Uterus (tissue), 4 donors: ENCODE measurements at places on chromosomes 3 and 15. TPM values are rescaled to one million over a fixed set of nuclear protein-coding genes. Genes with fewer than 3 reads are reported as not detected.
A peak's percentile ranks its signal among the peaks of the same experiment; 100 is the strongest.

- no peak for DNase-seq
These were observed 15.8 kb downstream of the SPCS1 start for GRCh38 chr3:52721730-52722008.

DNA sequence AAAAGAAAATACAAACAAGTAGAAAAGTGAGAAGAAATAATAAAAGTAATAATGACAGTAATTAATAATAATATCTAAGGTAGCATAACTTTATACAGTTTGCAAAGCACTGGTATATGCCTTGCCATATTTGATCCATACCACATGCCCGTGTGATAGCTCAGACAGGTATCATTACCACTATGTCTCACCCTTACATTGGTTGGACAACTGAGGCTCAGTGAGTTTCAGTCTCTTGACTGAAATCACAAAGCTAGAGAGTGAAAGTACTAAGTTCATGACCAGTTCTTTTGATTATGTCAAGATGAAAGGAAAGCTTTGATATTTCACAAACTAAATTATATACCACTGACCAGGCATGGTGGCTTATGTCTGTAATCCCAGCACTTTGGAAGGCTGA lies 408.9 kb downstream of the GAP43 start:
- DNase-seq, result no peak

DNA sequence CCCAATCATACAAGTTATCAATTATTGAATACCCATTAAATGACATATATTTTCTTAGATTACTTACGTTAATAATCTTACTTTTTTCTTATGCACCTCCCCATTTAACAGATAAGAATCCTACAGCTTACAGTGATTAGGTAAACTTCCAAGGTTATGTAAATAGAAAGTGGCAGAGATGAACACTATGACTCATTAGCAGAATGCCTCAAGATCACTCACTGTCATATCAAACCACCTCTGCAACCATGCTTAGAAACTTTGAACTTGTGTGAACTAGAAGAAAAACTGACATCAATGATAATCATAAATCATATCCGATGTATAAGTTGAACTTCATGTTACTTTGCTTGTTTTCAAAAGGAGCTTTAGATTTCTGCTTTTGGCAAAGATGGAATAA lies 911.6 kb upstream of the ARPP21 start:
- DNase-seq, result no peak

GRCh38 chr3:13132281-13132680 lies 59.1 kb upstream of the IQSEC1 start:
- DNase-seq, result no peak

DNA sequence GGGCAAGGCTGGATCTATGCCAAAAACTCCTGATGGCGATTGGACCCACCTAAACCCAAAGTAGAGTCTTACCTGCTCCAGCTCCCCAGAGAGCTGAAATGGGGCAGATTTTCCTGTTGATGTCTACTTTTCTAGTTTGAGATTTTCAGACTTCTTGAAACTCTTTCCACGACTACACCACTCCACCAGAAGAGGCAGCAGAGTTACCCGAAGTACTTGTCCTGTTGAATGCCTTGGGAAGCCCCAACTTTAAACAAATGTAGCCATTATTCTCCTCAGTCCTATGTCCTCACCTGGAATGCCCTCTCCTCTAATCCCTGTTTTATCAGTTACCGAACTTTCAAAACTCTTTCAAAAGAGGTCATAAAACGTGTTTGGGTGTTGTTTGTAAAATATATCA lies 843.8 kb downstream of the VGLL3 start:
- DNase-seq, result no peak

DNA sequence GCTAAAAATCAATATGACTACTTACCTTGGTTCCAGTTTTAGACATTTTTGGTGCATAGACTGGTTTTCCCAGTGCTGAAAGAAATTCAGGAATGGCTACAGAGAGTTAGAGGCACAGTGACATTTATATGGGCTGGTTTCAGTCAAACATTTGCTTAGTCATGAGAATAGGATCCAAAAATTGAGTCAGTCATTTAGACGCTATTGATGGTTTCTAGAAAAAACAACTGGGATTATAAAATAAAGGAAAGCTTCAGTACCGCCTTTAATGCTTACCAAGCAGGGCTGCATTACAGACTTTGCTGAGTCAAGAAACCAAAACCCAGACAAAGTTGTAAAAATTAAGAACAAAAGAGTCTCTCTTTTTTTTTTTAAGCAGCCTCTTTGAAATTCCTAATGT lies at the start of gene CRYGS:
Gene CRYGS, minus strand, starts transcription at position 100 of the 400 bp plus-strand sequence. Its CDS starts 54 bp downstream, at position 46.
- no peak for DNase-seq

GRCh38 chr15:68704496-68705021 lies 116.1 kb downstream of the ANP32A start:
- DNase-seq, result no peak

The FEZF2 gene
- total RNA-seq, result not detected

The CPA3 gene
- 36.6 TPM for total RNA-seq

The SPINK8 gene
- not detected for total RNA-seq

DNA sequence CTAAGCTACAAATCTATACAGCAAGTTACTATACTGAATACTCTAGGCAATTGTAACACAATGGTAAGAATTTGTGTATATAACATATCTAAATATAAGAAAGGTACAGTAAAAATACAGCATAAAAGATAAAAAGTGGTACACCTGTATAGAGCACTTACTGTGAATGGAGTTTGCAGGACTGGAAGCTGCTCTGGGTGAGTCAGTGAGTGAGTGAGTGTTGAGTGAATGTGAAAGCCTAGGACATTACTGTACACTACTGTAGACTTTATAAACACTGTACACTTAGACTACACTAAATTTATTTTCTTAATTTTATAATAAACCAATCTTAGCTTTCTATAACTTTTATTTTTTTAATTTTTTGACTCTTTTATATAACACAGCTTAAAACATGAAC lies 123.1 kb downstream of the ZMAT3 start:
- DNase-seq, result no peak

- no peak for DNase-seq
These were observed 22.8 kb downstream of the SATB1 start for GRCh38 chr3:18402239-18402799.

DNA sequence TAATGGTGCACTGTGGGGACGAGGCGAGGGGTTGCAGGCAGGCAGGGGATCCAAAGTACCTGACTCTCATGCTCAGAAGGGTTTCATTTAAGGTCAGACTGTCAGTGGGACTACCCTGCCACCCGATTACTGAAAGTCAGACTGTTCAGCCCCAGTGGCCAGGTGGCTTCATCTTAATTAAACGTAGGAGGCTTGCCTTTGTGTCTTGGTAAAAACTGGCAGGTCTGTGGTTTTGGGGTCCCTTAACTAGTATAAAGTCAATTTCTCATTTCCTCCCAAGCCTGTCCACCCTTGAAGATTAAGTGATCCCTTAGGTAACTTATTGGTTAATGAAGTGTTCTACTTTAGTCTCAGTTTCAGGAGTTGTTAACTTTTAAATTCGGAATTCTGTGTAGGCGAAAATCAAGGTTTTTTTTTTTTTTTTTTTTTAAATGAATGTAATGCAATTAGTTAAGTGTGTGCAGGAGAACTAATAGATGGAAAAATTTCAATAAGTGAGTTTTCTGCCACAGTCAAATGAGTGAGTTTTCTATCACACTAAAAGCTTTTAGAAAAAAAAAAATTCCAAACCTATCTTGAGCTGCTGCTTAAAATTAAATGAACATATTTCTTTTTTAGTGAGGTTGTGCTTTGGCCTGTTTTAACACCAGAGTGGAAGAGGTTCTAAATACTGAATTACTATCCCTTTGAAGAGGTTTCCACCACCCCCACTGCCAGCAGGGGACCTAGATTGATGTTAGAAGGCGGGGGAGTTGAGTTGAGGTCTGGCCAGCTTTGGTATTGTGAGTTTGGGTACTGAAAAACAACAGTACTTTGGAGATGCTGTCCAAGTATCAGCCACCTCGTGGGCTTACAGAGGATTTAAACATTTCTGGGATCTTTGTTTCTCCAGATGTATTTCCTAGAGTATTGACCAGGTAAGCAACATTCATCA lies 15.2 kb downstream of the ITPR1 start:
- peak; percentile 61 for DNase-seq

DNA sequence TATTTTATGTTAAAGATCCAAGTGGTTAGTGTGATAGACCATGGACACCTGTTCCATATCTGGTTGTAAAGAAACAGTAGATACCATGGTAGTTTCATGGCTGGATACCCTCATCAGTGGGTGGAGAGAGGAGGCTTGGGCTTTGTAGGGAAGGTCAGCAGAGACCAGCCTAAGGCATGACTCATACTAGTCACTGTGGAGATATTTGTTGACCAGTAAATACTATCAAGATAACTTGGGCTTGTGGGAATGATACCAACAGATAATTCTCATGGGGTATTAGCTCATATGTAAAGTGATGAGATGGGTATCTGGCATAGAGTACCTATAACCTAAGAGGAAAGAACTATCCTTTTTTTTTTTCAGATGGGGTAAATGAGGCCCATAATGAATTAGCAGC lies 354.5 kb downstream of the CACNA2D3 start:
- no peak for DNase-seq

The FES gene
- 4.4 TPM for total RNA-seq

DNA sequence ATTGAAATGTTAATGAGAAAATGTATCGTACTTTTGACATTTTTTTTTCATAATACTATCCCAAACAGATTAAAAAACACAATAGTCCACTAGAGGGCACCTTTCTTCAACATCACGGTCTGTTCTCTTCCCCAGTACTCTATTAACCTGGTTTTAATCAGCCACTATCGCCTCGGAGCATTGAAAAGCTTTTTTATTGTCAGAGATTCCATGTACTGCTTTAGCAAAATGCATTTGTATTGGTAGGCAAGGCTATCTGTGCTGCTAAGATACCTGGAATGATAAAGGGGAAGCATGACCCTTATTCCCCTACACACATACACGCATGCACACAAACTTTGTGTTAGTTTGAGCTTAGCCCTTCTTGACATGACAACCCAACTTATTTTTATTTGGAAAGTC lies 160.1 kb upstream of the IL12A start:
- no peak for DNase-seq

GRCh38 chr3:6803619-6804018 lies 57.3 kb upstream of the GRM7 start:
- DNase-seq, result no peak

DNA sequence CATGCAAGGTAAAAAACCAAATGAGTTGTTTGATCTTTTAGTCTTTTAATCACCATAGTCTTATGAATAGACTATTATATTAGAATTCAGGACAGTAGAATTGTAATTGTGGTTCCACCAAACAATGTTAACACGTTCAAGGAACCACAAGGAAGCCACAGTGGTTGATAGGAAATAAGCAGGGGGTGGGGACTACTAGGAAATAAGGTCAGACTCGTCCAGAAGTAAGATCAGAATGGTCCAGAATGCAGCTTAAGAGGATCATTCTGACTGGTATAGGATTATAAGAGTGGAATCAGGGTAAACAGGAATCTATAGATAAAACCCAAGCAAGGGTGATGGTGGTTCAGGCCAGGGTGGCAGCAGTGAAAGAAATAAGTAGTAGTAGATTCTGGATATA lies 7.5 kb downstream of the MYNN start:
- DNase-seq, result no peak

GRCh38 chr3:123267821-123268220 lies 66.1 kb downstream of the SEC22A start:
- DNase-seq, result no peak

DNA sequence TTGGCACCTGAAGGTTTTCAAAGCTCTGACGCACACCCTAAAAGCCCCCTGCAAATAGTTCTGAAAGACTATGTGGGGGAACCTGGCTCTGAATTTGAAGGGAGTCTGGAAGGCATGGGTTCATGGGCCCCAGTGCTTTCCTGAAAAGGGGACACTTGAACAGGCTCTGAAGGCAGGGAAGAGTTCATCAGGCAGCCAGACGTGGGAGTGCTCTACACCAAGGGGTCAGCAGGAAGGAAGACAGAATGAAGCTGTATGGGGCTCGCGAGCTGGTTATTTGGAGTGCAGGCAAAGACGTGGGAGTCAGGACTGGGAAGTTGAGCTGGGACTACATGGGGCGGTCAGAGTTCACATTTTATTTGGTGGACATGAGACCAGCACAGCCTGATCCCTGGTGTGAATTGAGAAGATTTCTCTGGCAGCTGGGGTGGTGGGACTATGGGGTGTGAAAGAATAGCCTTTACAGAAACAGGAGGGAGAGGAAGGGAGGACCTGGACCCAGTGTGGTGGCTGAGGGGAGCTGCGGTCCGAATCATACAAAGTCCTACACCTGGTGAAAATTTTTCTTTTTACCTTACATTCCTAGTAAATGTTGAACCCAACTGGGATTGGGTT lies 12.6 kb downstream of the ABHD6 start:
- no peak for DNase-seq

The FSTL1 gene
- 311 TPM for total RNA-seq

The GOLGA8S gene
- total RNA-seq, result 0.24 TPM

The TLR9 gene
- 0.14 TPM for total RNA-seq

The ECE2 gene
- not detected for total RNA-seq

DNA sequence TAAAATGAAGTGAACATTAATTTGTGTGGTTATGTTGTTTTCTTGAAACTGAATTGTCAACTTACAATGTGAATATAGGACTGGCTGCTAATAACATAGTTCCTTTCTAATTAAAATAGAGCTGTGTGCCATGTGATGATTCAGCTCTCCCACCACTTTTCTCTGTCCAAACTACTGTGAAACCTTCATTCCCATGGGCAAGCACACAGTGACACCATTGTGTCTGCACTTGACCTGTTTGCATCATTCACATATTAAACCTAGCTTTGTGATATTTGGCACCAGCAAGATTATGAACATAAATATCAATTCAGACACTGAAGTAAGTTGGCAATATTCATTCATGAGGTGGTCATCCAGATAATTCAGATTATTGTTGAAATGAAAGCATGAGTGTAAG lies 78.8 kb upstream of the TCF12 start:
- no peak for DNase-seq

DNA sequence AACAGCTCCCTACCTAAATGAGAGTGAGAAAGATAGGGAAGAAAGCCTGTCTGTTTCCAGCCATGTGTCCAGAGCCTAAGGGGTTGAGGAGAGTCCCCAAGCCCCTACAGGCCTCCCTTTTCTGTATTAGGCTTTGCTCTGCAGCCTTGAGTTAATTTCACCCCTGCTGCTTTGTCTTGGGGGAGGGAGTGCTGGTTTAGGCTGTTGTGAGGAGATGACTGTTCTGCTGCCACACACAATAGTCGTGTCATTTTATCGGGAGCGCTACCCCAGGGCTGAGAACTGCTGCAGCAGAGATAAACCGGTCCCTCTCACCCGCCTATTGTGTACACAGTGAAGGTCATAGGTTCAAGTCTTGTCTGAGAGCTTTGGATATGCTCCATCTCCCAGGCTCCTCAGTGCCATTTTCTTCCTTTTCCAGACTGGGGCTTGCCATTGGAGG lies 1.4 kb downstream of the ZNF609 start:
- no peak for DNase-seq

DNA sequence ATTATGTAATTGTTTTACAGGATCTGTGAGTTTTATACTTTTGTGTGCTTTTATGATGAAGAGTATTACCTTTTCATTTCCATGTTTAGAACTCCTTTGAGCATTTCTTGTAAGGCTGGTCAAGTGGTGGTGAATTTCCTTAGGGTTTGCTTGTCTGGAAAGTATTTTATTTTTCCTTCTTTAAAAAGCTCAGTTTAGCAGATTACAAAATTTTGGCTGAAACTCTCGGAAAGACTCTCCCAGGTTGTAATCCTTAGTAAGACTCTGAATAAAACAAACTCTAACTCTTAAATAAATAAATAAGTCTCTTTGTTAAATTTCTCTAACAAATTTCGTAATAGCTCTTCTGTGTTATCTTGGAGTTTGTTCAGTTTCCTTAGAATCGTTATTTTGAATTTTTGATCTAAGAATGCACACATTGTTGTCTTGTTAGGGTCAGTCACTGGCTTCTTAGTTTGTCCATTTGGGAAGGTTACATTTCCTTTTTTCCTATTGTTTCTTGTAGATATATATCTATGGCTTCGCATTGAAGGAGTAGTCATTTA lies 14.7 kb upstream of the ACOX2 start:
- DNase-seq, result no peak
